ENCODE measurements at places on chromosomes 2 and 18.

GRCh38 chr2:236309669-236310029 lies 45.4 kb upstream of the ASB18 start:
- DNase-seq, result no peak

- DNase-seq, result no peak
Measured at GRCh38 chr18:23141104-23141999, 6.1 kb downstream of the CABLES1 start.

GRCh38 chr18:51190000-51190399 lies 7.5 kb downstream of the MEX3C start:
- DNase-seq, result no peak

- DNase-seq, result no peak
Measured at GRCh38 chr2:149994057-149994728, 406.6 kb upstream of the MMADHC start.

- no peak for DNase-seq
Measured at GRCh38 chr2:1476617-1477195, 63.4 kb downstream of the TPO start.

GRCh38 chr2:88627856-88628570 lies 749 bp upstream of the EIF2AK3 start:
- DNase-seq, result peak; percentile 55

DNA sequence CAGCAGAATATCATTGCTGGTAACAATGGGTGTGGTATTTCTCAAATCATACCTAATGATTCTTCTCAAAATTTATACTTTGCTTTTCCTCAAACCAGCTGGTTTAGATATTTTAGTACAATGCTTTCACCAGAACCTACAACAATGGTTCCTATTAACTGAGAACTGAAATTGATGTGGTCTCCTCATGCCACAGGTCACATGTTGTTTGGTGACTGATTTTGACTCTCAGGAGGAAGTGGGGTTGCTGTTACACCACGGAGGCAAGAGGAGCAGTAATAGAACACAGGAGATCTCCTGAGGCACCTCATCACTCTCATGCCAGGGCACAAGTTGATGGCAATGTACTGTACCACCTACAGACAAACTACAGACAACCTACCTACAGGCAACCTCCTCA lies 3.0 kb upstream of the CEP68 start:
- DNase-seq, result no peak

DNA sequence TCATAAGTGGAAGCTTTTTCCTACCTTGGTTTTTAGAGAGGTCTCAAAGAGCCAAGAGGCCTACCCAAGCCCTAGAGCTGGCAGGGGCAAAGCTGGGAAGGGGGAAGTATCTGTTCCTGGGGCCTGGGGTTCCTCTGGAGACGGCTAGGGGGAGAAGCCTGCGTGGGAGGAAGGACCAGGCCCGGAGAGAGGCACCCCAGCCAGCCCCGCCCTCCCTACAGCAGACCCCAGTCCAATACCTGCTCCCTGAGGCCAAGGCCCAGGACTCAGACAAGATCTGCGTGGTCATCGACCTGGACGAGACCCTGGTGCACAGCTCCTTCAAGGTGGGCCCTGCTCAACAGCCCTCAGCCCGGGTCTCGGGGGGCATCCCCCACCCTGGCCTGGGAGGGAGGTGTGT lies 2.2 kb downstream of the CTDSP1 start:
- no peak for DNase-seq

DNA sequence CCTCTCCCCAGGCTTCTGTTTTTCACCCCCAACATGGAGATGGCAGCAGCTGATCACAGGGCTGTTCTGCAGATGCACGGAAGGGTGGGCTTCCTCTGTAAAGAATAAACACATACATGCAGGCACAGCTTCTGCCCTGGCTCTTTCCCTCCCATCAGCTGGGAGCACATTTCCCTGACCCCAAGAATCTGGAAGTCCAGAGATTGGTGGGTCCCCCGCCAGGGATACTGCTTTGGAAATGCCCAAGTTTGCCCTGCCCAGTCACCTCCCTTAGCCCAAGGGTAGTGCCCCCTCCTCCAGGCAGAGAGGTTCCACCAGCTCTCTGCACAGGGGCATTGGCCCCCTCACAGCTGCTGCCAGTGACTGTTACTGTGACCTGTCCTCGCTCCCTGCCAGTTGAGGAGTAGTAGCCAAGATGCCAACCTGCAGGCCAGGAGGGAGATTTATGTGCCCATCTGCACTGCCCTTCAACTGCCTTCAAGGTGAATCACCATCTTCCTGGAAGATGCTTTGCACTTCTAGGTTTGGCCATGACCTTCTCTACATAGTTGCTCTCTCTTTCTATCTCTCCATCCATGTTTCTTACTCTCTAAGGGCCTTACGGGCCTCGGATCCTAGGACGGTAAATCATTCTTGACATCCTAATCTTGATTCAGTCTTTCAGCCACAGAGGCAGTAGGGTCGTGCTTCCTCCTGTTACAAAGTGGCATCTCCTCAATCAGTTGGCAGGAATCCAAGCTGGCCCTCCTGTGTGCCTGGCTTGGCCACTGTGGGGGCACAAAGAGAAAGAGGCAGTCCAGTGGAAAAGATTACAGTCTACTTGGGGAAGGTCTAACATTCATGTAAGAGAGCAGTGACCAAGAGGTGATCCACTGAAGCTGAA lies 121.8 kb downstream of the CTIF start:
- no peak for DNase-seq

- no peak for DNase-seq
Measured at GRCh38 chr2:238225911-238226697, 13.7 kb downstream of the HES6 start.

- no peak for DNase-seq
Measured at GRCh38 chr2:233217892-233218377, 33.5 kb upstream of the ATG16L1 start.

GRCh38 chr18:50453014-50453680 lies 78.3 kb downstream of the SKA1 start:
- no peak for DNase-seq

- no peak for DNase-seq
Measured at GRCh38 chr18:56391931-56392590, 246.3 kb downstream of the TXNL1 start.

DNA sequence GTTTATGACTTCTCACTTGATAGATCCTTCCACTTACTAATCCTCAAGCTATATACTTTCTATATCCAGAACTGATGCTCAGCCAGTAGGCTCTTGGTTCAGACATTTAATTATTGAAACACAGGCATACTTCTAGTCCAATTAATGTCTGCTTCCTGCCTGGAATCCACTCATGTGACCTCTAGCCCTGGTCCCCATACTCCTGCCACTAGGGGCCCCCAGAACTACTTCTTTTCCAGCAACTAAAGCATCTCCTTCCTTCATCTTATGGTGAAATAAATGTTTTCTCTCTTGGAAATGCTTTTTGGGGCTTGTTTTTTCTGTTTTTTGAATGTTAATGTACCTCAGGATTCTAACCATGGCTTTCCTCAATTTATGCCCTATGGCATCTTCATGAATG lies 527.6 kb downstream of the SATB2 start:
- no peak for DNase-seq

GRCh38 chr2:160139991-160140390 lies 60.1 kb downstream of the ITGB6 start:
- no peak for DNase-seq

All from activated naive CD4-positive, alpha-beta T cell (primary cell).